ENCODE measurements at places on chromosomes 5 and 9.
A peak's percentile ranks its signal among the peaks of the same experiment; 100 is the strongest.

GRCh38 chr9:28378231-28378630, 805.0 kb upstream of the C9orf72 start:
- DNase-seq: no peak

GRCh38 chr9:91522481-91522880, 98.8 kb upstream of the NFIL3 start:
- no peak for DNase-seq

DNA sequence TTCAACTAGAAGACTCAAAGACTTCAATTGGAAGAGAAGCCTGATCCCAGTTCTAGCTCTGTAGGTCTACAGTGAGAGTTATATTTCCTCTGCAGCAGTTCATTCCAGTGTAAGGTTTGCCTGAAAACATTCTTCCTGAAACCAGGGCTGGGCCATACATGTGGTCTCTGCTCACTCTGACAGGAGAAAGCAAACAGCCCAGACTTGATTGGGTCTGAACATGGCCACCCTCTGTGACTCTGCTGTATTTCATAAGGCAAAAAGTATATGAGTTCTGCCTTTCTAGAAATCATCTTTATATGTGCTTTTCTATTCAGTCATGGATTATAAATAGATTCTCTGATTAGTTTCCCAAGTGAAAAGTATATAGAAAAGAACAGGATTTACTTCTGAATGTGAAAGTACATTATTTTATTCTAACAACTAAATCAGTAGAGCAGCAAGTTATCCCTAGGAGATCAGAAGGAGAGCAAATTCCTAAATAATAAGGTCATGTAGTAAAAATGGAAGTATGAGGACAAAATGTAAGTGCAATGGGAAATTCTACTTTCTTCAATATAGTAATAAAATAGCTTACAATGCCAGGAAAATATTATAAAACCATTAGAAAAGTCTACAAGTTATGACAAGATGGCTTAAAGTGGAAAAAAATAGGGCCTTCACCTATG, 144.3 kb downstream of the EFNA5 start:
- no peak for DNase-seq

DNA sequence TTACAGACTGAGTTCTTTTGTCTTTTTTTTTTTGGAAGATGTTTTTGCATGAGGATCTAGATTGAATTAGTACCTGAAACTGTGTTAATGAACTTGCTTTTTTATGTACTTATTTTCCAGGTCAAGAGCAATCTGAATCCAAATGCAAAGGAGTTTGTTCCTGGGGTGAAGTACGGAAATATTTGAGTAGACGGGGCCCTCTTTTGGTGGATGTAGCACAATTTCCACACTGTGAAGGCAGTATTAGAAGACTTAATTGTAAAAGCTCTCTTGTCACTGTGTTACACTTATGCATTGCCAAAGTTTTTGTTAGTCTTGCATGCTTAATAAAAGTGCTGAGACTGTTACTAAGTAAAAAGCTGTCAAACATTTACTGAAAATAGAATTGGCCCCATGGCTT, 14.5 kb downstream of the SLC23A1 start:
- DNase-seq: no peak

DNA sequence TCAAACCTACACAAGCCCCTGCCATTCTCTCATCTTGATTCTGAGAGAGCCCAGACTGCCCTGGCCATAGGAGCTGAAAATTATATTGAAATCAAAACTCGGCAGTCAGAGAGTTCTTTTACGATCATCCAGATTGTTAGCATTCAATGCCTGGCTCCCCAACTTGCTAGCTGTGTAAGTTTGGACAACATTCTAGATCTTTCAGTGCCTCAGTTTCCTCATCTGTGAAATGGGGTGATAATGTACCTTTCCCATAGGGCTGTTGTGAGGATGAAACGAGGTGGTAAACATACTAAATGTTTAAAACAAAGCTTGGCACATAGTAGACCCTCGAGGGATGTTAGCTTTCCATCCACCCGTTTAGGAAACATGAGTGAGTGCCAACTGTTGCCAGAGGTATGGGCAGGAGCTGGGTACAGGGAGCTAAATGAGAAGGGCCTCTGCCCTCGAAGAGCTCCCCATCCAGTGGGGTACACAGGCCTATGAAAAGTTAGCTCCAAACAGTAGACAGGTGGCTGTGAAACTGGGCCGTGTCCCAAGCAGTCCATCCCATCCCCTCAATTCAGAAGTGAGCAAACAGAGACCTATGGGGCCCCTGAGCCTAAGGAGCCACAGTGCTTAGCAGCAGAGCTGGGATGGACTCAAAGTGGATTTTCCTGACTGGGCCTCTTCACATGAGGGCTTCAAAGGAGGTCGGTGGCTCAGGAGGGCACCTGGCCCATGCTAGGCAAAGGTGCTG, 17.3 kb upstream of the IGFBPL1 start:
- DNase-seq: no peak

GRCh38 chr9:31996331-31996730, 388.1 kb upstream of the ACO1 start:
- no peak for DNase-seq

- no peak for DNase-seq
These were observed 5.8 kb downstream of the TMEM268 start for GRCh38 chr9:114616684-114617520.

GRCh38 chr5:71899865-71900342, 180.8 kb downstream of the CARTPT start:
- no peak for DNase-seq

GRCh38 chr9:2016408-2017330, 1.5 kb downstream of the SMARCA2 start:
- DNase-seq: peak; percentile 52

- no peak for DNase-seq
These were observed 200.2 kb downstream of the TSSK1B start for GRCh38 chr5:113234546-113234945.

DNA sequence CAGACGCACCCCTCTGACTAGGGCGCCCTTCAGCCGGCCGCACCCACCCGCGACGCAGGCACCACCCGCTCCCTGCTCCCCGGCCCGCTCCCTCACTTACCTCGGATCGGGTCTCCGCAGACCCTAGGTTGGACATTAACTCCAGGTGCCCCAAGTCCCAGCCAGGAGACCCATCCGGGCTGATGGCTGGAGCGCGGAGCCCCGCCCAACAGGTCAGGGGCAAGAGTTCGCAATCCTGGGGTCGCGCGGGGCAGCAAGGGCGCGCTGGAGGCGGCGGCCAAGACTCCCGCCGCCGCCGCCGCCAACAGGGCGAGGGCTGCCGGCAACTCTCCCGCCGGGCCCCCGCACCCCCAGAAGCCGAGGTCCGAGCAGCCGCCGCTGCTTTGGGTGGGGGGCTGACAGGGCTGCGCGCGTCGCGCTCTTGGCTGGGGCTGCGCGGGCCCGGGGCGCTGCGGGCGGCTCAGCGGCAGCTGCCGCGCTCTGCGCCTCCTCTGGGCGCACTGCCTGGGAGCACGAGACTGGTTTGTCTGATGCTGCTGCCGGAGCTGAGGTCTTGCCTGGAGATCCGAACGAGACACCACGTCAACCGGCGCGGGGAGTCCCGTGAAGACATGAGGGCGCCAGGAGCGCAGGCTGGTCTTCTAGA, at the start of gene GDNF:
Gene GDNF (minus strand): TSS at position 635 of the 646 bp plus-strand sequence. CDS start 5,245 bp downstream, outside the sequence.
- DNase-seq: no peak

- DNase-seq: peak; percentile 49
These were observed 16.9 kb downstream of the DNAJC18 start for GRCh38 chr5:139422307-139422893.

- no peak for DNase-seq
These were observed 118.0 kb upstream of the PCA3 start for GRCh38 chr9:76646249-76646648.

DNA sequence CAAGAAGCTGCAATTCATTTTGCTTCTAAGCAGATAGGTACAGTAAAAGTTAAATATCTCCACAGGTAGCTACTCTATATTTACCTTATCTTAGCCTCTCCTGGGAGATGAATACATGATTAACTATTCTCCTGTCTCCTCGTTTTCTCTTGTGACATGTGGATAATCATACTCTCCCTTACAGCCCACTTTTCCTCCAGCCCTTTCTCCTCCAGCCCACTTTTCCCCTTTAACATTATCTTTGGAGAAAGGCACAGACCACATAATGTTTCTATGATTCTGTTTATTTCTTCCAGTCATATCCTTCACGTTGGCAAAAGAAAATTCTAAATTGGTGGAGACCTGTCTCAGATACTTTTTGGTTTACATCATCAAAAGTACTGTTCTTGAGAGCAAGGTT, 84.0 kb downstream of the OSMR start:
- no peak for DNase-seq

GRCh38 chr5:167245868-167246267, 1045.6 kb upstream of the WWC1 start:
- no peak for DNase-seq

DNA sequence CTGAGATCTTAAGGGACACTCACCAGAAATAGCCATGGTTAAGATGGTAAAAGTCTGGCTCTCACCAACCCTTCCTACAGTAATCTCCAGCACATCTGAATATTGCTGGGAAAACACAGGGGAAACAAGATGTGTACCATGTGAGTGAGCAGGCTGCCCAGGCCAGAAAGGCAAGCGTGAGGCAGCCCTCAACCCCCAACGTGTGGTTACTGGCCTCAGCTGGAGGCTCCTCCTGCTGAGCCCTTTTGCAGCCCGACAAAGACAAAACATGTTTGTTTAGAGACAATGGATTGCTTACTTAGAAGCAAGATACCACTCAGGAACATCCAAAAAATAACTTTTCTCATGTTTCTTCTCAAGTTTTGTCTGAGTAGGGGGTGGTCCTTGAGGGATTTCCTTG, 16.6 kb downstream of the ZFP62 start:
- no peak for DNase-seq

DNA sequence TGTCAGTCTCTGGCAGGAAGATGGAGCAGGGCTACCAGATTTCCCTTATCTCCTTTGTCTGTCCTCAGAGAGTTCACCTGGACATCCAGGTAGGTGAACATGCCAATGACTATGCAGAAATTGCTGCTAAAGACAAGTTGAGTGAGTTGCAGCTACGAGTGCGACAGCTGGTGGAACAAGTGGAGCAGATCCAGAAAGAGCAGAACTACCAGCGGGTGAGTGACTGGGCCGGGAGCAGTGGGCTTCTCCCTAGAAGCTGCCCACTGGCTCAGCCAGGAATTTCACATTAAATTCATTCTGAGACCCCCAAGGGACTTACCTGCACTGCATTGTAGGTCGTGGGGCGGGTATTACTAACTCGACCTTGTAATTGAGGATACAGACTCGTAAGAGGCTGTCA, 2.1 kb downstream of the TMED9 start:
- no peak for DNase-seq

DNA sequence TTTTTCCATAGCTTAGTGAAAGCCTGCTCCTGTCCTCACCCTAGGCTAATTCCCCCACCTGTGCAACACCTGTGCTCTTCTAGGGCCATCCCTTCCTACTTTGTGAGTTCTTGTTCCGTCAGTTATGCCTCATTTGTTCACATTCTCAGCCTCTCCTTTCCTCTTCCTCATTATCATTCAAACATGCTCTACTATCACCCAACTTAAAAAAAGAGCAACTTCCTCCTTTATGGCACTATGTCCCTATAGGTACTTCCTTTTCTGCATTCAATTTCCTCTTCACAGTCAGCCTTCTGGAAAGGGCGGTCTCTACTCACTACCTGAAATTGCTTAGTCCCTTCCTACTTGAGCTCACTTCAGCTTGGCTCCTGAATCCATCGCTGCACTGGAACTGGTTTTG, 111.8 kb upstream of the LHFPL2 start:
- DNase-seq: no peak

DNA sequence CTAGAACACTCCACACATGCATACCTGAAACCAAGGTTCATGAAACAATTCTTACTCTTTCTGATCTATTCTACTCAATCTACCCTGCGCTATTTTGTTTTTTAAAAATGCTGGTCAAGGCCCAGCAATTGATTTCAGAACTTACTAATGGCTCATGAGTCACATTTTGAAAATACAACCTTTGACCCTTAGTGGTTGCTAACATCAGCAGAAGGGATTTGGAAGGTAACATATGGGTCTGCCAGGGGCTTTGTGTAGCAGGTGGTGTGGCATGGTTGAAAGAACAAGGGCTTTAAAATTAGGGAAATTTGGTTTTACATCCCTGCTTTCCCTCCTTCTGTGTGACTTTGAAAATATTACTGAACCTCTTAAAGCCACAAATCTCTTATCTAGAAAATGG, 101.4 kb downstream of the ATG10 start:
- no peak for DNase-seq

DNA sequence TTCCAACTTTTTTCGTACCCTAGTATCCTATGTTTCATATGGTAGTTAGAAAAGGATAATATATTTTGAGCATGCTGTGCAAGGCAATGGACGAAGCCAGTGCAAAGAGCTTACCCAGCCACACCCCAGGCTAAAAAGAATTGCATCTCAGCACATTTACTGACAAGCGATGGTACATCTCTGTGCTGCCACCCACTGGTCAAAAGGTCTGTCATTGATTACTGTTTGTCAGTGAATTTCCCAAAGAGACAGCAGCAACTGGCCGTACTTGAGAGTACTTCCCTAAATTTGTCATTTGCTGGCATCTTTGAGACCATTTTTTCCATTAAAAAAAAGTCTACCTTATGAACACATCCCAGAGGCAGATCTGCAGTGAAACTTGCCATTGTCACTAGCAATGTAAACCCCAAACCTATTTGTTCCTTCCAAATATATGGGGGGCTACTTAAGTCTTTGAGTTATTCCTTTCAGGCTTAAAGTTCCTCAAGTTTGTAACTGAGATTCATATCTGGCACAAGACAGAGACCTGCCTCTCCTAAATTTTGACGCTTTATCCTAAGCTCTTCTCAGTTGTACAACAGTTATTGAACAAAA, 184.3 kb downstream of the CTNND2 start:
- no peak for DNase-seq

DNA sequence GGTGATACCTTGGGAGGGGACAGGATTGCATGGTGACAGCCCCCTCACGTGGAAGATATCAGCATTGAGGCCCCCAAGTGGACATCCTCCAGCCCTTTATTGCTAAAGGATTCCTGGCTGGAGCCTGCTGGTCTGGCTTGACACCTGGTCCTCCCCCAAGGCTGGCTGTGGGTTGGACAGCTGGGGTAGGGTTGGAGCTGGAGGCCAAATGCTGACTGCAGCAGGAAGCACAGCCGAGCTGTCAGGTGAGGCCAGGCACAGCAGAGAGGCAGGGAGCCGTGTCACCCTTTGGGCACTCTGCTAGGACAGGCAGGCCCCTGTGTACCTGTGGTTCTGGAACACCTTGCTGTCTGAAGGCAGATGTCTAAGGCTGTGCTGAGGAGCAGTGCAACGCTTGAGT, 2.2 kb downstream of the CACFD1 start:
- no peak for DNase-seq

Data from AG09319 (cell line).